NCI-H2029 treated with DMSO at 0.1 percent for 48 hours (cell line): ENCODE measurements at places on chromosomes 2 and 18.

- no peak for DNase-seq
These were observed 66.7 kb downstream of the TPGS2 start for GRCh38 chr18:36762074-36762473.

DNA sequence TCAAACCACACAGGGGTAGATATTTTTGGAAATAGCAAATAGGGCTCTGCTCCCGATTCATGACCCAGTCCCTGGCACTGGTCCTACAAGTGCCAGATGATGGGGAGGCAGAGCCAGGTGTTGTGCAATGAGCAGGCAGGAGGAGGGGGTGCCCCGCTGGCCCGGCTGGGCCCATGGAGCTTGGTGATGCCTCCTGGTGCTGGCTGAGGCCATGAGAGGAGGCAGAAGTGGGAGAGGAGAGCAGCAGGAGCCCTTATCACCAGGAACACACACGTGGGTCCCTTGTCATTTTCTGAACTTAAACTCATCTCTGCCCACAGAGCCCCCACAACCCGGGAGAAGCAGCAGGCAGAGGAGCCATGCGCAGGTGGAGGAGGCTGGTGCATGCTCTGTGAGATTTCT lies 90.5 kb upstream of the MAPK4 start:
- no peak for DNase-seq

GRCh38 chr18:49626842-49627467 lies 65.1 kb downstream of the LIPG start:
- DNase-seq = no peak

DNA sequence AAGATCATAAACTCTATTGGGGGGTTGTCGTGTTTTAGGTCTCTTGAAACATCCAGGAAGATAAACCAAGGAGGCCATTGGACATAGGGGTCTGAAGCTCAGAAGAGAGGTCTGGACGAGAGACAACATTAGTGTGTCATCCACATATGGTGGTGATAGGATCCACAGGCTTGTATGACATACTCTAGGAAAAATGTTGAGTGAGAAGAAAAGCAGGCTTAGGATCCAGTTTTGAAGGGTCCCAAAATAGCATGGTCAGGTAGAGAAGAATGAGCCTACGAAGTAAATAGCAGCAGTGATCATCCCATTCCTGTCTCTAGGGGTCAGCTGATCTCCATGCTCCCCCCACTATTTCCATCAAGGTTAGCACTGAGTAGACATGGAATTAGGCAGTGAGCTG lies 166.8 kb downstream of the ANKRD30B start:
- no peak for DNase-seq

DNA sequence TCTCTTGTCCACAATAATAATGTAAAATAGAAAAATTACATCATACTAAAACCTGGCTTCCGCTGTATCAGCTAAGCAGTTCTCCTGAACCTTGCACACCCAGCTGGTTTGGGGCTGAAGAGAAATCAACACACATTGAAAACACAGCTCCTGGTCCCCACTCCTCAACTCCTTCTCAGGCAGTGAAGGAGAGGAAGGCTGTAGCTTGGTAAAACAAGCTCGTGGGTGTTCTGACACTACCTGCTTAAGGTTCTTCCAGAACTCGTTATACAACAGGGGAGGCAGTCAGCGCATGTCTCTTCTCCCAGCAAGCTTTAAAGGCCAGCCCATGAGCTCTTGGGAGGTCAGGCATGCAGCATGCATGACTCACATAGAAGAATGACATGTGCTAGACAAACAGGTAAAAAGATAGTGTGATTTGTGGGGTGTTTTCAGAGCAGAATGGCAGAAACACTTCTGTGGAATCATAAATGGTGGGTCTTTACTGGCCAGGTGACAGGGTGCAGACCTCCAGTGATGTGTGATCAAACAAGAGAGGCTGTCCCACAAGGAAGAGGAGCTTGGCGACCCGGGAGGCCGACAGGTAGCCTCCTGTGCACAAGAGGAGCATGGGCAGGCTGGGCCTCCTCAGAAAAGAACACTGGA lies 69.1 kb downstream of the UXS1 start:
- DNase-seq = no peak
